ENCODE measurements at places on chromosomes 16 and 17. TPM values are rescaled to one million over a fixed set of nuclear protein-coding genes. Genes with fewer than 3 reads are reported as not detected.

Gene MYCBPAP
- 0.59 TPM for total RNA-seq

Gene ABCA8
- total RNA-seq, result 80.8 TPM

Gene SEPTIN12
- not detected for total RNA-seq

Gene PRSS27
- total RNA-seq, result 0.30 TPM

Gene ZNF597
- 3.3 TPM for total RNA-seq

Gene FAM20A
- total RNA-seq, result 0.14 TPM

Gene MRPL28
- total RNA-seq, result 69.3 TPM

Gene TBX2
- 30.0 TPM for total RNA-seq

Gene DHRS7C
- not detected for total RNA-seq

Gene ABCC11
- not detected for total RNA-seq

Gene ZNF263
- 45.7 TPM for total RNA-seq

Gene ITGAD
- total RNA-seq, result not detected

Gene TBC1D3C
- not detected for total RNA-seq

Gene HBA1
- not detected for total RNA-seq

Gene TP53TG3
- total RNA-seq, result not detected

Gene KRT15
- 1.8 TPM for total RNA-seq

Gene YWHAE
- 414 TPM for total RNA-seq

Gene CRYBA1
- not detected for total RNA-seq

Gene FA2H
- not detected for total RNA-seq

Gene GABARAP
- total RNA-seq, result 179 TPM

Gene RNF227
- 5.1 TPM for total RNA-seq

Gene CD300E
- not detected for total RNA-seq

Gene TMEM88
- total RNA-seq, result 4.3 TPM

Gene SPEM2
- not detected for total RNA-seq

Gene CMTM1
- 1.9 TPM for total RNA-seq

Gene NPB
- total RNA-seq, result 1.5 TPM

Gene CCL1
- total RNA-seq, result not detected

Gene KREMEN2
- not detected for total RNA-seq

Gene HEATR9
- not detected for total RNA-seq

Gene GNAO1
- total RNA-seq, result 0.30 TPM

Gene FBXO39
- total RNA-seq, result 0.14 TPM

Gene HS3ST3B1
- 9.2 TPM for total RNA-seq

Gene IRX3
- 0.32 TPM for total RNA-seq

Gene WIPF2
- 11.8 TPM for total RNA-seq
